ENCODE measurements at places on chromosomes 7 and 10.
A peak's percentile ranks its signal among the peaks of the same experiment; 100 is the strongest.

DNA sequence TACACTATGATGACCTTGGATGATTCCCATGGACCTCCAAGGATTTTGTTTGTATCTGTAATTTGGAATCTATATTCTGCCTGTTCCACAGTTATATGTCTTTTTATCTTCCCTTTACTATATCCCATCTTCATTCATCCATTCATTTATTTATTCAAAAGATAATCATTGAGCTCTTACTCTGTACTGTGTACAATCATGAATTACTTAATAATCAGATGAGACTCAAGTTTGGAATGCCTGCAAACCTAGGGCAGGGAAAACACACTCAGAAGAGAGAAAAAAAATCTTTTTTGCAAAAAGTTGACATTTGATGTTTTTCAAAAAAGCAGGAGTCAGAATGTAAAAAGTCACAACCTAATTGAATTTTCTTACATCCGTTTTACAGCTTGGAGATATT lies 170.2 kb upstream of the GNAI1 start:
- DNase-seq = no peak

GRCh38 chr7:104900525-104901239 lies 113.3 kb upstream of the KMT2E start:
- DNase-seq = no peak

DNA sequence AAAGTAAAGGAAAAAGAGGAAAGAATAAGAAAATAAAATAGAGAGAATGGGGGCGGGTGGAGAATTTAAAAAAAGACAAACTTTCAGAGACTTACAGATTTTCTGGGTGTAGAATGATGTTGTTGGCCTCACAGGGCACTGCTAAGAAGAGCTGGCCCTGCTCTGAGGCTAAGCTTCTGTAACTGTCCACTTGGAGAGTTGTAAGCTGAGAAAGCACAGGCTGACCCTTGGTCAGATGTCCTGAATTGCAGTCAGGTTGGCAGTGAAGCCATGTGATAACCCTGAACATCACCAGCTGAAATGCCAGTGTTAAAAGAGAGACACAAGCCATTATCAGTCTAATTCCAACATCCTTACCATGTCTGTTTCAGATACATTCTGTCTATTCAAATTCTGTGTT lies 272.1 kb upstream of the SORCS1 start:
- no peak for DNase-seq

DNA sequence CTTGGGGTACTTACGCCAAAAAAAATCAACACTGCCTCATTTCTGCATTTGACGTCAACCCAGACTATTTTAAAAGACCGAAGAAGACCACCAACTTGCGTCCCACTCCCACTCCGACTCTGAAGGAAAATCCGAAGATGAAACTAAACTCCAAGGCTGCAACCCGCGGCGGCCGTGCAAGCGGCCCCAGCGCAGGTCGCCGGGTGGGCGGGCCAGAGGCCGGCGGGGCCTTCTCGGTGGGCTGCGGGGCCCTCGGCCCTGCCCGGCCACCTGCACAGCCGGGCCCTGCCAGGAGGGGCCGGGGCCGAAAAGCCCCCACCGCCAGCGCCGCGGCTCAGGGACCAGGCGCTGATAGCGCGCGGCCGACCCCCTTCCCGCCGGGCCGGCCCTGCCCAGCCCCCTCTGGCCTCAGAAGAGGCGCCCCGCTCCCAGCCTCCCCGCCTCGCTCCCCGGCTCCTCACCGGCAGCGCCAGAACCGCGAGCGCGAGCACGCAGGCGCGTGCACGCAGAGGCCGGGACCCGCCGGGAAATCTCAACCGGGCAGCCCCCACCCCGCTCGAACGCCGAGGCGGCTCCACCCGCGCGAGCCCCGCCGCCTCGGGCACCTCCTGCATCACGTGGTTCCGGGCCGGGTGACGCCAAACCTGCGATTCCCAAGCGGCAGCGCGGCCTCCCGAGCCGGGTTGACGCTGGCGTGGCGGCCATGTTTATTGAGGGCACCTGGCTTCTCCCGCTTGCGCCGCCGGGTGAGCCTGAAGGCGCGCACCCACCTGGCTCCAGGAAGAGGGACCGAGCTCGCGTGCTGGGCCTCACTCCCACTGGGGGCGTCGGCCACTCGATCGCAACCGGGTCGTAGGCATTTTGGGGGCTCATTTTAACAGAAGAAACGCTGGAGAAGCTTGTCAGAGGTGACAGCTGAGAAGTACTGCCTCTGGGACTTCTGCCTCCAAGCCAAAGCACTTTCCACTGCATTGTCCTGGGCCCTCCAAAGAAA lies at the start of gene C7orf25:
C7orf25 (minus strand) TSS at position 617 of the 994 bp plus-strand sequence. CDS start 1,170 bp downstream, outside the sequence.
- DNase-seq = peak; percentile 95

GRCh38 chr7:140060788-140061606 lies 1.8 kb downstream of the PARP12 start:
- no peak for DNase-seq

DNA sequence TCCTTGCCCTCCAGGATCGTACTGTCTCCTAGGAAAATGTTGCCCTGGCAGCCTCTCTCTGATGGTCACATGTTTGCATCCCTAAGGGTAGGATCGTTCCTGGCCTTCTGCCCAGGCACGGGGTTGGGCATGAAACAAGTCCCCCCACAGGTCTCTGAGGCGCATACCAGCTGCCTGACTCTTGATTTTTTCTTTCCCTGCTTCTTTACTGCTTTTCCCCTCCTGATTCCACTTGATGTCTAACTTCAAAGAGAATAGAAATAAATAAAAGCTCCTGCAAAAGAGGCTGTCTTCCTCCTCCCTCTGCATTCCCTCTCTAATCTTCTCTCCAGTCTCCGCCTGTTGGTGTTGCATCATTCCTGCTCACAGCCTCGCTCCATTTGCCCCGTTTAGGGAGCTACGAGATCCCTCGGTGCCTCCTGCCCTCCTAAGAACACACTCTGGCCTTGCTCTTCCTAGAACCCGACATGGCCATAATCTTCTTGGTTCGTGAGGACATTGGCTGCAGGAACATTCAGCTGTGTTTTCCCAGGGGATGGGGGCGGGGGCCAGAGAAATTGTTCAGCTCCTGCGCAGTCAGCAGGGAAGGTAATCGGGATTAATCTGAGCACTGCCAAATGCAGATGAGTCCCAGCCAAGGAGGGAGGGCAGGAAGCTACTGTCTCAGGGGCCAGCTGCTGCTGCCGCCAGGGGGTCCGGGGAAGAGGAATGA lies 26.0 kb downstream of the LEP start:
- DNase-seq = no peak

DNA sequence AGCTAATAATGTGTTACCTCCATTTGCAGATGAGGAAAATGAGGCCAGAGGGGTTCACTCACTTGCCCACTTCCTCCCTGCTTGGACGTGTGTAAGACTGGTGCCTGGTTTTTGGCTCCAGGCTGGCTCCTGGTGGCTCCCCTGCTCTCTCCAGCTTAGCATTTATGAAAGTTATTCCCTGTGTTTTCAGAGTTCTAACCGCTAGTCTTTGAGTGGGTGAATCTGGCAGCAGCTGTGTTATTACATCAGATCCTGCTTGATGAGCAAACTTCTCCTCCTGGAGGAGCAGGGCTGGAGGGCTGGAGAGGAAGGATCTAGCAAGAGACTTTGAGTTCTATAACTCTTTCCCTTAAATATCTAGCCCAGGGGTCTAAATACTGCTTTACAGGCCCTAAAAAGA lies 80.9 kb upstream of the AGBL3 start:
- DNase-seq = no peak
